ENCODE measurements at places on chromosomes 11 and 22.

DNA sequence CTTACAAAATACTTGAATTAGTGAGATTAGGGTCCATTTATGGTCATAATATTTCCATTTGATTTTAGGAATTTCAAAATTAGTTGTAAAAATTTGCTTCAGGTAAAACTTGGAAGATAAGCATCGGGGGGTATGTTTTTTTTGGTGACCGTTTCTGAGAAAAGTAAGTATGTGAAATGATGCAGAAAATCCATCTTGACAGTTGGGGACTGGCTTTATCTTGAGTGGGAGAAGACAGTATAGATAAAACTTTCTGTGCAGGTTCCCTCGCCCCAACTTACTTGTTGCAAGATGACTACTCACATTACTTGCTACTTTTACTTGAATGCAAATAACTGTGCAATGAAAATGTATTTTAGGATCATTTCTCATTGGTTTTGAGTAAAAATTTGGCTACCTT is 49.5 kb downstream of the DNAJC24 start:
- DNase-seq = no peak

DNA sequence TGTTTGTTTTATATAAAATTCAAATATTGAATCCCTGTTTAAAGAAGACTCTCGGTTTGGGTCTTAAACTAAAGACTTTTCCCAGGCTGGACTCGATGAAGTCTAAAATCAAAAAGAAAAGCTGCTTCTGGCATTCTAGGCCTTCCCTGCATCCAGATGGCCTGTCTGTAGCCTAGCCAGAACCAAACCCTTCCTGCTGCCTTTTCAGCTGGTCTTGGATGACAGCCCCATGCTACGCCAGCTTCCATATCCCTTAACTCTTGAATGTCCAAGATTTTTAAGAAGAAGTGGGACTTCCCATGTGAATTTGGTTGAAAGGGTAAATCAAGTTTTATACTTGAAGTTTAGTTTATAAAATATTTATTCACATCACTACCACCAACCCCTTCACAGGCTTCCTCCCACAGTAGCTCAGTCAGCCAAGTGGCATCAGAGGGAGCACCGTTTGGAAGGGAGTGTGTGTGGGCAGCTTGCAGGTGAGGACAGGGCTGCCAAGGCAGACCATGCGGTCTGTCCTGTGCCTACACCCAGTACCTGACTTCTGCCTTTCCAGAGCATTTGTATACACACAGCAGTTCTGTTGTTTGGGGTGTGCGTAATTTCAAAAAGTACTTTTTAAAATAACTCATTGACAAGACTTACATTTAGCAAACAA is 18.2 kb upstream of the PSMA1 start:
- DNase-seq = no peak

- peak; percentile 24 for DNase-seq
Observed at GRCh38 chr11:96817482-96818399, 427.9 kb downstream of the JRKL start.

DNA sequence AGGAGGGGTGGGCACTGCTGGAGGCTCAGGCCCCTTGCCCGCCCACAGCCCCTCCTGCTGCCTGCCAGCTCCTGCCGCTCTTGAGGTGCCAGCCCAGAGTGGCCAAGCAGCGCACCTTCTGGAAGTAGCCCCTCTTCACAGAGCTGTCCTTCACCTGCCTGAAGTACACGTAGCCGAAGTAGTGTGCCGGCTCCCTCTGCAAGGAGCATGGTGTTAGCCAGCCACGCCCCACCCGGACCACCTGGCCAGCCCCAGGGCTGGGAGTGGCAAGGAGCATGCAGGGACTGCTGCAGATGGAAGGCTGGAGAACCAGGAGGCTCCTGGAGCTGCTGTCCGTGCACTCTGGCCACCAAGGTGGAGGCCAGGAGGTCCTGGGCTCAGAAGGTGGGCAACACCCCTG is 9.6 kb downstream of the DENND6B start:
- no peak for DNase-seq

- DNase-seq = no peak
Observed at GRCh38 chr11:28417601-28418323, 309.6 kb downstream of the METTL15 start.

- DNase-seq = peak; percentile 81
Observed at GRCh38 chr11:104668797-104669463, 229.3 kb downstream of the CASP12 start.

- DNase-seq = no peak
Observed at GRCh38 chr11:83778596-83778995, 492.4 kb upstream of the CCDC90B start.

DNA sequence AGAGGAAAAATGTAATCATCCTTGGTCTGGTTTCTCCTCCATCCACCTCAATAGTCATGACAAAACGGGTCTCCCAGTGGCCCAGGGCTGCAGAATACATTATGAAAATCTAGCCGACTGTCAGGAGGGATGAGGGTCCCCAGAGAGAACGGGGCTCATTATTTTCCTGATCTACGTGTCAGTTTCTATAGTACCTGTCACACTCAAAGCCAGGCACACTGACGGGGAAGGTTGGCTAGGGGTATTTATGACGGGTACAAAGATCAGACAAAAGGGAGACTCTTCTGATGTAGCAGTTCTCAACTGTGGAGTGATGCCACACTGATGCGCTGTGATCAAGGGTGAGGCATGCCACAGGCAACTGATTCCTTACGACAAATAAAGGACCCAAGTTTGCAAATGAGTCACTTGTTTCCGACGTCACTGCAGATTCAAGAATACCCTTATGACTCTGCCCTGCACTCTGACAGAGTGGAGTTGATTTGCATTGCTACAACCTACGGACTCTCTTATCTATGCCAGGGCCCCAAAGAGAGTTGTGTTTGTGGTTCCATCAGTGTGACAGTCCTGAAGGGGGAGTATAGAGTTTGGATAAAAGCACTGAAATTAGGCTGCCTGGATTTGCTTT is 188.2 kb upstream of the TBCEL start:
- DNase-seq = no peak

DNA sequence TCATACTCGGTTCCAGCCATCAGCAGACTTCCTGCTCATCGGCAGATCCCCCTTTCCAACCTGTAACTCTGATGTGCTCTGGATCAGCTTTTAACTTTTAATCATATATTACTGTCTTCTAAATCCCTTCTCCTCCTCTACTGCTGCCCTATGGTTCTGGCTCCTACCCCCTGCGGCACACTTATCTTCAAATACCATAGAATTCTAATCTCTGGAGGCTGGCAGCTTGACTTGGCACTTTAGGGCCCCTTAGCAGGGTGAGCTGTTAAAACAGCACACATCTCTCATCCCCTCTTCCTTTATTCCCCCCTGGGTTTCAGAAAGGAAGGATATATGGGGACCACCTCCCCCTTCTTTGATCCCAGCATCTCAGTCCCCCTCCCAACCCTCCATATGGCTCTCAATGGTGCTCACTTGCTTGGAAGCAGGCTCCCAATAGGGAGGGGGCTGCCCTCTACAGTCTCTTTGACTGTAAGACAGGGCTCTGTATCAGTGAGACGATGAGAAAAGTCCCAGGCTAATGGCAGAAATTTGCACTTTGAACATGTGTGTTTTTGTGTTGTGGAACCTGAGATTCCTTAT is 4.4 kb upstream of the CNTF start:
- no peak for DNase-seq

DNA sequence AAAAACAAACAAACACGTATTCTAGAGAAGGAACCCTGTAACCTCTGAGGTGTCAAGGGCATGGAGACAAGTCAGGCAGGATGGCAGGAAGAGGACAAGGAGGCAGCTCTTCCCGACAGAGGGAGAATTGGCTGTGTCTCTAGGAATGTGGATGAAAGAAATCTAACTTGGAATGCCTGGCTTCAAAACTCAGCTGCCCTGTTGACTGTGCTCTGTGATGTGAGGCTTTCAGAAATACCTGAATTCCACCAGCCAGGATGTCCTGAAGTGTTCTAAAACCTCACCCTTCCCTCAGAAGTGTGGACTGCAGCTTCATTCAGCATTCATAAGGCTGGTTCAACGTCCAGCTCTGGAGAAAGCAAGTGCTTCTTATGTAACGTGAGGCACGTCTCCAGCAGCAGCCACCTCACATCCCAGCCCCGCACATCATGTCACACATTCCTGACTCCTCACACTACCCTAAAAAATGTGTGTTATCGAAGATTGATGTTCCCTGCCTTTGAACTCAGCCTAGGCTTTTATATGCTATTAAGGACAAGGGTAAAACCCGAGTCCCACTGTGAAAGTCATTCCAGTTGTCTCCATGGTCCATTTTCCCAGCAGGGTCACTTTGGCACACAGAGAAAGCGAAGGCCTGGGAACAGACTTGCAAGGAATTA is 398.9 kb downstream of the ETS1 start:
- DNase-seq = no peak

DNA sequence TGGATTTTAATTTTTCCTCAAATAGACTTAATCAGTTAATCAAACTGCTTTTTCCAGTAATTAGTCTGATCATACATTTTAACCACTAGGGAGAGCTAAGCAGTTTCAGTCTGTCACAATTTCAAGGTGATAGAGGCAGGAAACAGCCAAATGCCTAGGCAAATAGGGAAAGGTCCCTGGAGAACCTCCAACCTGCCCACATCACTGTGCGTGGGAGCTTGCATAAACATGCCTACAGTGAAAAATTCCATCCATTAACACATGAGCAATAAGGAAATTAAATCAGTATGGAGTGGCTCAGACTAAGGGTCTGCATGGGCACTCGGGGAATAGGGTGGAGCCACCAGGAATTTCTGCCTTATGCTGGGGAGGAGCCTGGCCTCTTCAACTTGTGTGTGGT is 74.6 kb downstream of the AASDHPPT start:
- no peak for DNase-seq

Data from non-pigmented ciliary epithelial cell (primary cell).